Stimulated activated CD4-positive, alpha-beta T cell treated with anti-CD3 and anti-CD28 coated beads, Interleukin-4, amount 100 ng/mL, for 1 hour (primary cell): ENCODE measurements at places on chromosomes 16 and 17.

DNA sequence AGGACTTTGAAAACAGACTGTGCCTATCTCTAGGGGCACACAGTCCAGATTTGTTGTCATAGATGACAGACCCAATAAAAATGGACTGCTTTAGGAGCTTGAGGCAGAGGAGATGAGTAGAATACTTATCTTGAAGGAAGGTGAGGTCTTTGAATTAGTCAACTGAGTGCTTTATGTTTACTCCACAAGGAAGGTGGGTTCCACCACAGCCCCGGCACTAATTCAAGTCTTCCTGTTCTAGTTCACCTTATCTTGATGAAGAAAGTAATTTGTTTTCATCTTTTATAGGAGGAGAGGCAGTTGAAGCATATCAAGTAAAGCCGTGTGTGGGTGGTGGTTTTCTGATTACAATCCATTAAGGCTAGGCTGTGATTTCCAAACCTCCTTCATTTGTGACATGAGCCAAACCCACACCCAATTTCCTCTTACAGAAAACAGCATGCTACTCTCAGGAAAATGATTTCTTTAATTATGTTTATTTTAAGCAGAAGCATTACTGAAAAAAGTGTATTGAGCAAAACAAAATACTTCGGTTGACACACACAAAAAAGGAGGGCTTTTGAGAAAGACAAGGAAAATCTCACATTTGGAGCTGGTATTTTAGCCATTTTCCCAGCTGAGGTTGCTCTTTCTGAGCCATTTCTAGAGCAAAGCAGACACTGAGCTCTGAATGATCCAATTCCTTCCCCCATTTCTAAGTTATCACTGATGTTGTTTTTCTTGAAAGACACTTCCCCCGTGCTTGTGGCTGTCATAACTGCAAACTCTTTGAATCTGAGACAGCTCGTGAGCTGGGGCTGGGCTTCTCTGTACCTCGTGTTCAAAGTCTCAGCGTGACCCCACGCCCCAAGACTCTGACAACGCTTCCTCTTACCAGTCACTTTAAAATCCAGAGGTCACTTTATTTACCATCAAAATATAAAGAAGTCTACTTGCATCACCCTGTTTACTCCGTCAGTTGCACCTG is 35.4 kb downstream of the CDRT15 start:
- DNase-seq = peak; percentile 42

DNA sequence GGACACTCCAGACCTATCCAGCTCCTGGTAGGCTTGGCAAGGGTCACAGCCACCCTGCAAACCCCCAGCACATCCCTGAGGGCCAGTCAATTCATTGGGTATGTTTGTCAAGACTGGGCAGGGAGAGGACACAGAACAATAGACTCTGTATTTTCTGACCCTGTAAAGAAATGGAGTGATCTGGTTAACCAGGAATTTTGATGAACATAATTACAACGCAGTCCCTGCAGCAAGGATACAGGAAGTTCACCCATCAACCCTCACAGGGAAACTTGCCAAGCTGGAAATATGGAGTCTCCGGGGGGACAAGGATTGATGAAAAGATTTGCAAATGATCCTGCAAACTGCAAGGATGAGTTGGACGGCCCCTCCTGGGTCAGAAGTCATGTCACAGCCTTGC is 126.1 kb upstream of the RCVRN start:
- DNase-seq = no peak

- DNase-seq = peak; percentile 49
Observed at GRCh38 chr17:28570716-28571360, 486 bp downstream of the PIGS start.

DNA sequence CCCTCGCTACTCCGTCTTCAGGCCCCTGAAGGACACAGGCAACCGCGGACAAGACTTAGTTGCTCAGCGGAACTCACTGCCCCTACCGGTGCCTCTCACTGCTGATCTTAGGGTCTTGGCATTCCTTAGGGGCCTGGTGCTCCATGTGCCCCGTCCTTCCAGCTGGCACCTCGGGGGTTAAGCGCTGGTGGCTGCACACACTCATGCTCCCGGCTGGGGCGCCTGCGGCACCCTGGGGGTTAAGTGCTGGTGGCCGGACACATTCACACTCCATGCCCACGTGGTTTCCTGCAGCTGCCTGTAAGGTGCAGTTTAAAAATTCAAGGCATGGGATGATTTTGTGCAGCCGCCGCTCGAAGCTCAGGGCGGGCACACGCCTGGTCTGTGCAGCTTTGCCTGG is 45.1 kb downstream of the BAIAP2 start:
- no peak for DNase-seq

DNA sequence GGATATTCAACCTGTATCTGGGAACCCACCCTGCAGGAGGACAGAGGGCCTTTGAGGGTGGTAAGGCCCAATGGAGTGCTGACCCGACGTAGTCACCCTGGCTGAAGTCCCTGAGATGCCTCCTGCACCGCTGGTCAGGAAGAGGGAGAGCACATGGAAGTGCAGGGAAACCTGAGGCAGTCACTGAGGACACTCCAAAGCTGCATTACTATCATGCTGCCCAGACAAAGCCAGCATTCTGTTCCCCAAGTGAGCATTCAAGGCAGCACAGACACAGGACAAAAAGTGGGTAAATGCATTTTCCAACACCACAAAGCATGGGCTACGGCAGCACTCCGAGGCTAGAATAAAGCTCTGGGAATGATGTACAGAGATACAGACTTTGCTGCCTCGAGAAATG is 46.8 kb upstream of the BCAR1 start:
- DNase-seq = no peak

GRCh38 chr16:85514598-85515318 is 98.4 kb upstream of the GSE1 start:
- DNase-seq = no peak
